ENCODE measurements at places on chromosomes 2 and 18.

DNA sequence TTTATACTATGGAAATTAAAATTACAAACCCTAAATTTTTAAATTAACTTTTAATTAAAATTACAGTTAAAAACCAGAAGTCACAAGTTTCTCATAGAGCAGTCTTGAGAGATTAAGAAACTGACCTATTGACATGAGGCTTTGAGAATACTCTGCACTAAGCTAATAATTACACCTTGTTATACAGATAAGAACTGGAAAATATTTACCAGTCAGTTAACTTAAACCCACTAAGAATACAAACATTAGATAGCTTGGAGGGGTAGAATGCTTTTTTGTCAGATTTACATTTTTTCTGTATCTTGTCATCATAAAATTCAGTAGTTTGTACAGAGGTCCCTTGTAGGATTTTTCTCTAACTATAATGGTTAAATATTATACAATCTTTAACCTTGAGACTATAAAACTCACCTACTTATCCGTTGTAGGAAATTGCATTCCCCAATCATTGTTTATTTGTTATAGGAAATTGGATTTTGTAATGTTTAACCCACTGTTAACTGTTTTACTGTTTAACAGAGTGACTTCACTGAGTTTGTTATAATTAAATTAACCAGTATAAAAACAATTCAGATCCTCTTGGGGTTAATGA, 219.7 kb upstream of the PKDCC start:
- DNase-seq: no peak

- DNase-seq: no peak
These were observed 29.9 kb downstream of the FN1 start for GRCh38 chr2:215405722-215406581.

DNA sequence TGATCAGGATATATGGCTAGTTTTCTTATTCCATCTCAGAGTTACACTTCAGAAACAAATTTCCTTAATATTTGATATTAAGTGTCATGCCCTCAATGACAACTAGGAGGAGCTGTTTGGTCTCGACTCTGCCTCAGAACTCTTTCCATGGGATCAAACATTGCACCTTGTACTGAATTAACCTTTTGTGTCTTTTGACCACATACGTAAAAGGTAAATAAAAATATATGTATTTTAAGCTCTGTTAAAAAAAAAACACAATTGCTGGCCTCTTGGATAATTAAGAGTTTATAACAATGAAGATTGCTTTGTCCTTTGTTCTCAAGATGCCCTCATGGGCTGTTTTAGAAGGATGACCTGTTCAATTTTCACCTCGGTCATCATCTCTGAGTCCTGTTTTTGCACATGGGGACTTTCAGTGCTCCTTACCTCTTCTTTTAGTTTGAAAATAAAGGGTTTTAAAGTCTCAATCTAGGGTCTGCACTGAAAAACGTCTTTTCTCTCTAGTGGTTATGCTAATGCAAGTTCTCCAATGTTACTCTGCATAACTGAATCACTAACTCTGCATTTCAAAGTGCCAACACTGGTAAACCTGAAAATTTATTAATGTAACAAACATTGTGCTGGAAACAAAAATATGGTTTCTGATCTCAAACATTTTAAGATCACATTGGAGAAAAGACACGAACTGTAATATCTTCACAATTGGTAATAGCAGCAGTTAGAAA, 18.8 kb upstream of the FN1 start:
- DNase-seq: peak; percentile 61

DNA sequence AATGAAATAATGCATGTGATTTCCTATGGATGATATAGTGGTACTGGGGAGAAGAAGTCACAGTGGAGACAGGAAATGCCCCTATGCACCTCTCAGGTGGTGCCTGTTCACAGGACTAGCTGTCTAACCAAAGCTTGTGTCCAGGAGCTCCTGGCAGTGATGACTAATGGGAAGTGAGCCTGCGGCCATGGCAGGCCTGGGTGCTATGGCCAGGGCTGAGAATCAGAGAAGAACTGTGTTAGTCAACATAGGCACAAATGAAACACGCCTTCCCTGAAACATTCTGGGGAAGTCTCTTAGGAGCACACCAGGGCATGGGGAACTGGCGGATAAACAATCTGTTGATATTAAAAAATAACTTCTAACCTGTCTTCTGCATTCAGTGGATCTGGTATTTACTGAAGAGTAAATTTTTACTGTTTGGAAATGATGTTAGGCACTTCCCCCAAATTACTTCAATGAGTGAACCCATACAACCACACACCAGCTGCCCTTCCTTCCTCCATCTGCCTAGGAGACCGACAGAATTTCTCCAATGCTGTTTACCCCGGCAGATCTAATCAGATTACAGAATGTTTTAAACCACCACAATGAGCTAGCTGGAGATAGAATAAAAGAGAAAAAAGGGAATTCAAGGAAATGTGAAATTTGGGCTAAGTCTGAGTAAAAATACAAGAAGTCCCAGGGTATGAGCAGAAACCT, 67.4 kb downstream of the MEP1B start:
- DNase-seq: no peak
